CD4-positive, alpha-beta T cell treated with Interleukin-10 for 1 hour (primary cell): ENCODE measurements at places on chromosomes 2 and 18.
A peak's percentile ranks its signal among the peaks of the same experiment; 100 is the strongest.

DNA sequence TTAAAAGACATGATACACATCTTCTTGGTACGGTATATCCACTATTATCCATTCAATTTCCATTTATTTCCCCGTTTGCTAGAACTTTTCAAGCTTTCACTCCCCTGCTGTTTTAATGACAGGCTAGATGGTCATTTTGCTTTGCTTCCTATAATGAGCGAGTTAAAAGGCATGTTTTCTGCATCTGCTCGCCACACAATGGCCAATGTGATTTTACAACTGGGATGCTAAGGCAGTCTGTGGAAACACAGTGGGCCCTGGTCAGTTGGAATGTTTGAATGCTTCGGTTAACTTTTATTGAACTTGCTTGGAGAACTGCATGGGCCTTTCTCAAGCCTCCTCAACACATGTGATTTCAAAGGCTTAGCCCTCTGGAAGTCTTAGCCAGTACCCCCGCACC lies 48.4 kb upstream of the TNP1 start:
- no peak for DNase-seq

DNA sequence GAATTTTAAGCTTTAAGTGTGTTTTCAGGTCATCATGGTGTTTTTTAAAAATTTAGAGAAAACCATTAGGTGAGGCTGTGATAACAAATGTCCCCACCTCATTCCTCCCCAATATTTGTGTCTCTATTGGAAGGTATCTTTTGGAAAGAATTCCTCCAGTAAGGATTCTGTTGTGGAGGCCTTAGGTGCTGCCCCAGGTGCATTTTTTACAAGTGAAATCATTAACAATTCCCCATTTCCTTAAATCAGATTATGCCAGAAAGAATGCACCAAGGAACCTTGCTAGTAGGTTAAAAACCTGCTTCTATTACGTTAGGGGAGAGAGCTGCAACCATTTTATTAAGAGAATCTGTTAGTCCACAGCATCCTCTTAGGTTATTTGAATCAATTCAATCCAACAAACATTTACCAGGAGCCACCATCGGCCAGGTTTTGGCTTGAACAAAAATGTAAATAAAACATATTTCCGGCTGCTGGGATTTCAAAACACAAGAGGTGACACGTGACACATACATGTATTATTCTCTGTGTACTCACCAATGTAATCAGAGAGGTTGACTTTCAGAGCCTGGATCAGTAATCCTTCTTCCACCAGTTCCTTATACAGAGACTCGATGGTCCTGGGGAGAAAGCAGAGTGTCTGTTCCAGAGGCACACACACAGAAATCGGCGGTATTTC lies 112.5 kb upstream of the ASB18 start:
- DNase-seq: no peak

GRCh38 chr2:80519699-80520291 lies 215.2 kb upstream of the LRRTM1 start:
- DNase-seq: no peak

DNA sequence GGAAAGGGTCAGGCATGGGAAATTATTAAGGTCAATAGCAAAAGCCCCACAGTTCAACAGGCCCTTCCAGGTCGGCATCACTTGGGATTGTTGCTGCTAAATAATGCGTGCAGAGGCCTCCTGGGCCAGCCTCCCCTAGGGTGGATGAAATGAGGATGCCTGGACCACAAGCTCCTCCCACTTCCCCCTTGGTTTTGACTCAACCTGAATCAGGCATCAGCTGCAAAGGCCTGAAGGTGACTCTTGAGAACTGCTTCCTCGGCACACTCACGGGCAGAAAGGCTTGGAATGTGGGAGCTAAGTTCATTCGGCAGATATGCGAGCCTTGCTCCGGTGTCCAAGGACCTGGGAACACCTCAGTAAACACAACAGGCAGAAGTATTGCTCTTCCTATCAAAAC lies 69.3 kb downstream of the MBP start:
- DNase-seq: peak; percentile 82

- DNase-seq: no peak
Observed at GRCh38 chr2:10720306-10720705, 1.1 kb upstream of the ATP6V1C2 start.

GRCh38 chr2:162258169-162258568 lies 14.9 kb upstream of the FAP start:
- DNase-seq: no peak

DNA sequence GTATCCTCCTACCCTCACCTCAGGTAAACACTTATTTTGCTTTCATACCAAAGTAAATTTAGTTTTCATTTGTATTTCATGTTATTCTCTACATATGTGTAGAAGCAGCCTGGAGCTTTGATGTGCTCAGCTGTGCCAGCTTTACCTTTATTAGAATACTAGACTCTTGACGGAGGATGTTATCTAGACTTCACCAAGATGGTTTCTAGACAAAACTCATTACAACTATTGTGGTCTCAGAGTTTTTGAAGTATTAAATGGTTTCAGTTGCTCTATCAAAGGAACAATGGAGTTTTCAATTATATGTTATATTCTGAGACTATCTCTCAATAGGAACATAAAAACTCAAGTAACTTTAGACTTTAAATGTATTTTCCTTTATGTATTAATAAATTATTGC lies 5.0 kb upstream of the IL18RAP start:
- peak; percentile 35 for DNase-seq

DNA sequence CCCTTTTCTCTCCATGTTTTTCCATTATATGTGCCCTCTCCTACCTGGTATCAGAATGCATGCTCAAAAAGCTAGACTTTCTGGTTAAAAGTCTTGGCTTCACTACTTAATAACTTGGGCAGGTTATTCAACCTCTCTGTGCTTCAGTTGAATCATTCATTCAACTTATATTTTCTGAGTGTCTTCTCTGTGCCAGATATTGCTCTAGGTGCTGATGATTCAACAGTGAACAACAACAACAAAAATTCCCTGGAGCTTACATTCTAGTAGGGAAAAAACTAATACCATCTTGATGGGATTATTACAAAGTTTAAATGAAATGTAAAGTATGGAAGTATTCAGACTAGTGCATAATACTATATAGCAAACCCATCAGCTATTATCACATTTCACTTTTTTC lies 55.2 kb downstream of the SOS1 start:
- DNase-seq: no peak

GRCh38 chr2:238857959-238858358 lies 10.1 kb downstream of the TWIST2 start:
- no peak for DNase-seq

- DNase-seq: no peak
Observed at GRCh38 chr2:109715313-109715805, 78.7 kb upstream of the RGPD5 start.
